ENCODE measurements at places on chromosomes 3 and 15.

DNA sequence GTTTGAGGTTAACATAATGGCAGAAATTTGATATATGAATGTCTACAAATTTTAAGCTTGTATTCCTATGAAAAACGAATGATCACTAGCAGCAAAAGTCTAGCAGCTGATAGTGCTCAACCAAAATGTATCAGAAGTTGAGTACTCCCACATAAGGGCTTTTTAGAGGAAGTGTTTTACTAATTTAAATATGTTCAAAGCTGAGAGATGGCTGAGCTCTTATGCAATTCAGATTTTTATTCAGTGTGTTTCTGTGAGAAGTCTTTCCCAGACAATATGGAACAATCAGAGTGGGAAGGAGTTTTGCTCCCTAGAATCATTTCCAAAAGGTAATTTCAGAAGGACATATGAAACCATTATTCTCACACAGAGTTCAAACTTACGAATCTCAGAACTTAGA lies 327.0 kb downstream of the ZPLD1 start:
- DNase-seq = no peak

- DNase-seq = no peak
Measured at GRCh38 chr3:182508919-182509711, 284.2 kb upstream of the ATP11B start.

- DNase-seq = no peak
Measured at GRCh38 chr3:126398423-126399350, 4.0 kb downstream of the CFAP100 start.

- no peak for DNase-seq
Measured at GRCh38 chr3:186184021-186184420, 75.1 kb upstream of the ETV5 start.

GRCh38 chr3:141776885-141777284 lies 13.7 kb downstream of the GRK7 start:
- no peak for DNase-seq

DNA sequence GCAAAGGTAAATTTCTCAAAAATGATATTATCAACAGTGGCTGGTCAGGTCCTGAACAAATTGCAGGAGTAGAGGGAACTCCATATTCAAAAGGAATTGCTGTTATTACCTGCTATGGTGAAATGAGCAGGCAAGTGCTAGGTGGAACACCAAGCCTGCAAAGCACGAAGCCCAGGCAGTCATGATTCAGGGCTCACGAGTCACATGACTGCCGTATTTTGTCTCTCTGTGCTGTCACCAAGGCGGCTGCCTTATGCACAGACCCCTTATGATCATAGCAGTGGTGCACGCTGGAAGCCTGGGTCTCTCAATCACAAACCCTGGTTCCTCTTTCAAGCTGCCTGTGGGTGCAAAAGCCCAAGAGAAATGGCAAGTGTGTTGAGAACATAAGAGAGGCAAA lies 24.4 kb downstream of the SLC12A1 start:
- no peak for DNase-seq

DNA sequence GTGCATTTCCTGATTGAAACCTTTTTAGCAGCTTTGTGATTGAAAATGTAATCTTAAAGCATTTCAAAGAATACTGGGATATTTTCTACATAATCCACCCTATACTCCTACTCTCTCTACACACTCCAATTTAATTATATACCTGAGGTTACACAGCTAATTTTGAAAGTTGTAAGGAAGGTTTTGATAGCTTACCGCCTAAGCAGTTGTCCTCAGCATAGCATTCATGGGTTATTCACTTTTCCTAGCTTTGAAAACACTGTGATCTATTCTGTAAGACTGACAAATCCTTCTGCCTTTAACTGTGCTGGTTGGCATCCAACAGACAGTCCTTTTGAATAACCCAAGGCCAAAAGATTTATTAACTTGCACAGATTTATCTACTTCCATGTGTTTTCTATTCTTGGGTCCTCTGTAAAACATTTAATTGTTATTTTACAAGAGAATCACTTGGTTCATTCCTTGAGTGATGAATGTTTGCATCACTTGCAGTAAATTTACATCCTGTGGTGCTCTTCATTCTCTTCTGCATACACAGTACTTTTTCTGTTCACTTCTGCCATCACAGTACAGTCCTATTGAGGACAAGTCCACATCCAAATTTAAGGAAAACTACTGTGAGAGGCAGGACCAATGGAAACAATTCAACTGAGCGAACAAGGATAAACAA lies 44.8 kb downstream of the SERPINI1 start:
- no peak for DNase-seq

DNA sequence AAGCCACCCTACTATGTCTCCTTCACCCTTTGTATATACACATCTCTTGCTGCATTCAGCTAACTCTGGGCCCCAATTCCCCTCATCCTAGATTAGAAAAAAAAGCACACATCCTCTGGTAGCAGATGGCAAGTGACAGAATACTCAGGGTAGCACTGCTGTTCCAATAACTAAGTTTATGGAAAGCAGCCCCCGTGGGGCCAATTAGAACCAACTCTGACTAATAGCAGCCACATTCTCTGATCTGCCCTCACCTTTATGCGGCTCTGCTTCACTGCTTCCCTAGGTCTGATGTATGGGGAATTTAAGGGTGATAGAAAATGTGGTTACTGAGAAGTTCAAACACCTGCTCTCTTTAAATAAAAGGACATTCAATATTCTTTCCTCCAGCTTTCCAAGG lies 74.9 kb upstream of the SETMAR start:
- DNase-seq = no peak

DNA sequence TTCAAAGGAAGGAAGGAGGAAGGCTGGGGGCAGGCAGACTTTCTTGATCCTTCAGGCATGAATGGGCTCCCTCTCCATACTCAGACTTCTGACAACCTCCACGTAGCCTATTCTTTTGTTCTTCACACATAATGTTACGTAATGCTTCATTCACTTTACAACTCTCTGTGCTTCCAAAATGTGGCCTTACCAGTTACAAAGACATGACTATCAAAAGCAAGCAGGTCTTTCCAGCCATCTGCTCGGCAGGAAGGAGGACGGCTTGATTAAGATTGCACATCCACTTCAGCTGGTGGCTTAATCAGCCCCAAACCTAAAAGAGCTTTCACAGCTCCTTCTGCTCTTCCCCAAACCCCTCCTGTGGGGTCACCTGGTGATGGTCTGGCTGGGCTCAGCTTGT lies 263.2 kb downstream of the XXYLT1 start:
- DNase-seq = no peak

- DNase-seq = no peak
Measured at GRCh38 chr3:48187579-48188265, 495 bp downstream of the CDC25A start.

DNA sequence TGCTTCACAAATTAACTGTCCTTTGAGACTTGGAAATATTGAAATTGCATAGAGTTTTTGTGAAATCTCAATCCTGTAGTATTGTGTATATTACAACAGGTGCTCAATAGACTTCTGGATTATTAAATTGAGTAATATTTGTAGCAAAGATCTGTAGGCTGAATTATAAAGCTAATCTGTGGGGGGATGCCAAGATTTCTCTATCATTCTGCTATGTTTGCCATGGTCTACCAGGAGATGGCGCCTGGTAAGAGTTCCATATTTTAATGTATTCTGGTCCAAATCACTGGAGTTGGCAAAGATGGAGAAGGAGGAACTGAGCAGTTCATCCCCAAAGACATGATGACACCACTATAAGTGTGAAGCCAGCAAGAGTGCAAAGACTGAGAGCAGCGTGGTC lies 340.9 kb upstream of the TPRG1 start:
- peak; percentile 4 for DNase-seq

DNA sequence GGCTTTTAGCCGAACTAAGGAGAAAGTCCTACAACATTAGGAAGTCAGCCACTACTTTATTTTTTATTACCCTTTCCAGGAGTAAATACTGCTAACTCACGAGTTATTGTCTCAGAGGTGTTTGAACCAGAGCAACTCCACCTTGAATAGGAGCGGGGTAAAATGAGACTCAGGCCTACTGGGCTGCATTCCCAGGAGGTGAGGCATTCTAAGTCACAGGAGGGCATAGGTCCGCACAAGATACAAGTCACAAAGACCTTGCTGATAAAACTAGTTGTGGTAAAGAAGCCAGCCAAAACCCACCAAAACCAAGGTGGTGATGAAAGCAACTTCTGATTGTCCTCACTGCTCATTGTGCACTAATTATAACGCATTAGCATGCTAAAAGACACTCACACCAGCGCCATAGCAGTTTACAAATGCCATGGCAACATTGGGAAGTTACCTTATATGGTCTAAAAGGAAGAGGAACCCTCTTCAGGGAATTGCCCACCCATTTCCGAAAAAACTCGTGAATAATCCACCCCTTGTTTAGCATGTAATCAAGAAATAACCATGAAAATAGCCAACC lies 555.9 kb downstream of the IGSF11 start:
- DNase-seq = no peak

GRCh38 chr3:10974746-10975375 lies 17.7 kb upstream of the SLC6A1 start:
- no peak for DNase-seq

DNA sequence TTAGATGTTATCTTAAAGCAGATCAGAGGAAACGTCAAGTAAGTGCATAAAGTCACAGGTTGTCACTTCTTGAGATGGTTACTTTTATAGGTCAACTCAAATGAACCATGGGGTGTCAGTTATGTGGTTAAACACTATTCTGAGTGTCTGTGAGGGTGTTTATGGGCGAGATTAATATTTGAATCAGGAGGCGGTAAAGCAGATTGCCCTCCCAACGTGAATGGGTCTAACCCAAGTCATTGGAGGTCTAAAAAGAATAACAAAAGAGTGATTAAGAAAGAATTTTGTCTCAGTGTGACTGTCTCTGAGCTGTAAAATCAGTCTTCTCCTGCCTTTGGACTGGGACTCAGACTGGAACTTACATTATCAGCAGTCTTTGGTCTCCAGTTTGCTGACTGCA lies 977.5 kb downstream of the NAALADL2 start:
- no peak for DNase-seq

- DNase-seq = no peak
Measured at GRCh38 chr15:58865425-58865880, 68.0 kb downstream of the SLTM start.

DNA sequence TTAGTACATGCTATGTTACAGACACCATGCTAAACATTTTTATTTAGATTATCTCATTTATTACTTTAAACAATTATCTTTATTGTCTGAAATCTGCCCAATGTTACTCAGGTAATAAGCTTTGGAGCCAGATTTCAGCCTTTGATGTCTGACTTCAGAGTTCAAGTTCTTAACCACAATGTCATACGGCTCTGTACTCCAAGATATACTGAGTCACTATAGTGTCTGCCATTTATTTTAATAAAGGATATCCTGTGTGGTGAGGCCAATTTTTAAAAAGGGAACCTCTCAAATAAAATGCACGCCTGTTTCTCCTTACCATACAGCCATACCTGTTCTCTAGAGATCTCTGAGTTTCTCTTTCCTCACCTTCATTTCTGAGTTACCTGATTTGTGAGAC lies 193.1 kb downstream of the EPHA3 start:
- DNase-seq = no peak

GRCh38 chr3:190012314-190012782 lies 108.3 kb downstream of the P3H2 start:
- no peak for DNase-seq

- DNase-seq = no peak
Measured at GRCh38 chr15:95422255-95422654, 908.2 kb upstream of the NR2F2 start.

GRCh38 chr3:4514321-4514720 lies 21.2 kb downstream of the ITPR1 start:
- no peak for DNase-seq

- peak; percentile 3 for DNase-seq
Measured at GRCh38 chr3:151085889-151086483, 522 bp downstream of the MED12L start.

DNA sequence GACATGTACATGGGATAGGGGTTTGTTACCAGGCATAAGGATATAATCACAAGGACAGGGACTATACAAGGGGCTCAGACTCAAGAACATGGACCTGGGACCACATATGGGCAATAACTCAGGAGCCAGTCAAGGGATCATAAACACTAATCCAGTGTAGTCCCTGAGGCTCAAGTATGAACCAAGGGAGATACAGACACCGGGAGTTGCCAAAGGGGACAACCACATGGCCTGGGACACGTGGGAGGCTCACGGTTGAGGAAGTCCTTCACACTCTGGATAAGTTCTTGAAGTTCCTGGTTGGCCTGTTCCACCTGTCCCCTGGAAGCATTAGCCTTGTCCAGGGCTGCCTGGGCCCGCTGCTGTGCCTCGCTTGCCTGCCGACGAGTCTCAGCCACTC lies 1.8 kb upstream of the USP19 start:
- DNase-seq = no peak

DNA sequence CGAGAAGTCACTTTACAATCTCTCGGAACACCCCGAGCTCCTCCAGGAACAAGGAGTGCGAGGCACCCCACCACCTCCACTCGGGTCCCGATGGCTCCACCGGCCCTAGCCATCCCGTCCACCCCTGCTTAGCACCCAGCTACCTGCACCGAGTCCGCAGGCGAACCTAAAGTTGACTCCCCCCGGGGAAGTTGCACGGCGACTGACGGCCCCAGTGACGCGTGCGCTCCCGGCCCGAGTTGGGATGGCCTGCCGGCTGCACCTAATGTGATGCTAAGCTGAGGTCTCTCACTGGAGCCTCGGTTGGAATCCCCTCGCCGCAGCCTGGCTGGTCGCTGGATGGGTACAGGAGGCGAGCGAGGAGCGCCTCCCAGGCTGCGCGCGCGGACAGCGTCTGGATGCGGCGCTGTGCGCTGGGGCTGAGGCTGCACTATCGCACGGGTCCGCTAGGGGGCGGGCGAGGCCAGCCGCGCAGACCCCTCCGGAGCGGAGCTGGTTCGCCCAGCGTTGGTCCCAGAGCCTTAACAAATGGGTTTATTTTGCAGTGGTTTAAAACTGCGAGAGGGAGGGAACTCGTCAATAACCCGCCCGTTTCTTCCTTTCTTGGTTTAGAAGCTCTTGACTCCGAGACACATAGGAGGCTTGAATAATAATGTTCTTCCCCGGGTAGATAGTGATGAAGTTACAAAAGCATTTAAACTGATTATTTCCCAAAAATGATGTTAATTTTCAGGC lies at the start of gene OXTR:
TSS of gene OXTR (minus strand) at position 526 of the 735 bp plus-strand sequence. CDS start 1,426 bp downstream, outside the sequence.
- no peak for DNase-seq

Data from CD4-positive, alpha-beta T cell treated with Interleukin-4 for 1 hour (primary cell).